ENCODE measurements at places on chromosomes 12 and 14. TPM values are rescaled to one million over a fixed set of nuclear protein-coding genes. Genes with fewer than 3 reads are reported as not detected.

DNA sequence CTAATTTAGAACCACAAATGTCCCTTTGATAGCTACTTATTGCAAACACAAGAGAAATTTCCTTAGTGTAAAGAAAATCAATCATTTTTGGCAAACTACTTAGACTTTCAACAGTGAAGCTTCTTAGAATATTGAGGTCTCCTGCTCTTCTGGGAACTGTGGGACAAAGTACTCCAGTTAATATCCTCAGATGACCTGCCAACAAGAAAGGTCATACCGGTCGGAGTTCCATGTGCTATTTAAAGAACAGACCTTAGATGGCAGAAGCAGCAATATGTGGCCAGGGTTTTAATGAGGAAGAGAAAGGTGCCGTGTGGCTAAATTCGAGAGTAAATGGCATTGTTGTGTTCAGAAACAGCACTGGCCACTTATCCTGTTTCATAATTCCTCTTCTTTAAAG lies 114.7 kb upstream of the AMIGO2 start:
- no peak for DNase-seq

Gene SPTB
- total RNA-seq, result 0.36 TPM

GRCh38 chr12:131348231-131348630 lies 362.7 kb upstream of the SFSWAP start:
- no peak for DNase-seq

Gene TMTC1
- total RNA-seq, result 0.40 TPM

DNA sequence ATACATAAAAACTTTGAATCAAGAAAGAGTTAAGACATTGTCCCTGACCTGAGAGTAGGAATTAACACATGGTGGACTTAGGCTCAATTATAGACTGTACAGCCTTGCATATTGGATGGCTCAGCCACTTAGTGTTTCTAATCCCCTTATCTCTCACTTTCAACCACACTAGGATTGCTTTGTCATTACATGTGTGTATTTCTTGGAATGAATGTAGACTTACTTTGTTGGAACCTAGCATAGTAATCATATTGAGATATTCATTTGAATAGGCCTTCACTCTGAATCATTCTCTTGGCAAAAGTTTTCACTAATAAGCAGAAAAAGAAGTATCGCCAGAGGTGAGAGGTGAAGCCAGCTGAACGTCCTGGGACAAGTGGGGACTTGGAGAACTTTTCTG lies 1973.9 kb upstream of the FLRT2 start:
- DNase-seq, result no peak

DNA sequence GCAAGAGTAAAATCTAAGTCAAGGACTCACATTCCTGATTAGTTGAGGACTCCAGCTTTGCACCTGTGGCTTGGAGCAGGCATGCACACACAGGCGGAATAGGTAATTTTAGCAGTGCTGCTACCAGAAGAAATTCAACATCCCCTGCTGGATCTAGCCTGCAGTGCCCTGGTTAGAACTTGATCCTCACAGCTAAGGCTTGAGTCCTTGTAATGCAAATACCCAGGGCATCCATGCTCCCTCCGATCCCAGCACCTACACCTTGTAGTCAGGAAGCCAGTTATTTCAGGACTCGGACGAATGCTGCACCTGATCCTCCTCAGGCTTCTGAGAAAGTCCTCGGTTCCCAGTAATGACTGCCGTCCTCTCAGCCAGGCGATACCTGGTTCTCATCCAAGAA lies 309.0 kb upstream of the AMIGO2 start:
- no peak for DNase-seq

Gene TMEM119
- not detected for total RNA-seq

DNA sequence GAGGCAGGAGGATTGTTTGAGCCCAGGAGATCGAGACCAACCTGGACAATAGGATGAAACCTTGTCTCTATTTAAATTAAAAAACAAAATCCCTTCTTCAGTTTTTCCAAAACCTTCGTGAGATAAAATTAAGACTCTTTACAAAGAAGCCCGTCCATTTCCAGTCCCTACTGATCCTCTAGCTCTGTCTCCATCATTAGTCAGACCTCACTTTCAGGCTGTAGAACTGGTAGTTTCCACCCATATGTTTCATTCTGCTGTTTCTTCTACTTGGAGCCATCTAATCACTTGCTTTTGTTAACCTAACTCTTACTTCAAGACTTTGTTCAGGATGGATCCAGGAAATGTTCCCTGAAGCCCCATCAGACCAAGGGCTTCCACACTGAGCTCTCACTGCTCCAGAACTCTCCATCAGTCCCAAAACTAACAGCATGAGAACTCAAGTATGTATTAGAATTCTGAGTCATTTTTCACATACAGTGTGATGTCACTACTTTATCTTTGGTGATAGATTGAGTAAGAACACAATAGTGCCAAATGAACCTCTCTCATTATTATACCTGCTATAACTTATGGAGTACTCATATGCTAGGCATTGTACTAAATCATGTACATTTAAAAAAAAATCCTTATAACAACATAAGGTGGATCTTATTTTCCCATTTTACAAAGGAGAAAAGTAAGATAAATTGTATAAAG lies 90.8 kb downstream of the PRICKLE1 start:
- DNase-seq, result no peak

Gene GSG1
- total RNA-seq, result 1.2 TPM

- DNase-seq, result no peak
These were observed 960 bp upstream of the LRFN5 start for GRCh38 chr14:41605550-41606281.

DNA sequence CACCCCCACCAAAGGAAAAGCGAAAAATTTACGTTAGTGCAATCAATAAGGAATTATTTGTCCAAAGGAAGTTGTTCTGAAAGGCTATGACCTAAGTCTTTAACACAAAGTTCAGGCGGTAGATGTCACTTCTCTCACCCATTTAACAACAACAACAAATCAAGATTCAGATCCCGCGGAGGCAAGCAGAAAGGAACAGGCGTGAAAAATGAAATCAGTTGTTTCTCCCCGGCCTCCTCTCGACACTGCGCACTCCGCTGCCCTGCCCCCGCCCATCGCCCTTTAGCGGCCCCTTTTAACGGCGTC lies 1.4 kb downstream of the DENND5B start:
- no peak for DNase-seq

GRCh38 chr14:67944605-67945004 lies 125.0 kb downstream of the RAD51B start:
- no peak for DNase-seq

Gene TSPAN11
- 1.3 TPM for total RNA-seq

DNA sequence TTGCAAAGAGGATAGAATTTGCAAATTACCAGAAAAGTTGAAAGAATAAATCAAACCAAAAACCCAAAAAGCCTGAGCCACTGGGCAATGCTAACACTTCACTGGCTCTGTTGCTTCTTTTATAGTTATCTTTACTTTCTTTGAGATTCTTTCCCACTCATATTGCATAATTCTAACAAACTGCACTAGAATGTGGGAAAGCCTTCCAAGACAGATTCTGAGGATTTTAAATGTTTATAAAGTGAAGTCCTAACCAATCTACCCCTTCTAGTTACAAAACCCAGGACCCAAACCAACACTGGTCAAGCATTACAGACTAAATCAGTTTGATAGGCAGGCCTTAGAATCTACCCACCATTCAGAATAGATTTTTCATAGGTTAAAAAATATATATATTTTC lies 150.9 kb downstream of the MED13L start:
- DNase-seq, result no peak

- no peak for DNase-seq
These were observed 66.3 kb downstream of the ZNF664 start for GRCh38 chr12:124039276-124039675.

Gene KLRC1
- total RNA-seq, result not detected

GRCh38 chr12:110371408-110372055 lies 32.0 kb downstream of the ANAPC7 start:
- DNase-seq, result no peak

Measured in epithelial cell of proximal tubule (primary cell).